ENCODE measurements at places on chromosomes 7 and 10.
A peak's percentile ranks its signal among the peaks of the same experiment; 100 is the strongest.

- DNase-seq = no peak
These were observed 262.1 kb downstream of the CREB5 start for GRCh38 chr7:28674359-28674782.

DNA sequence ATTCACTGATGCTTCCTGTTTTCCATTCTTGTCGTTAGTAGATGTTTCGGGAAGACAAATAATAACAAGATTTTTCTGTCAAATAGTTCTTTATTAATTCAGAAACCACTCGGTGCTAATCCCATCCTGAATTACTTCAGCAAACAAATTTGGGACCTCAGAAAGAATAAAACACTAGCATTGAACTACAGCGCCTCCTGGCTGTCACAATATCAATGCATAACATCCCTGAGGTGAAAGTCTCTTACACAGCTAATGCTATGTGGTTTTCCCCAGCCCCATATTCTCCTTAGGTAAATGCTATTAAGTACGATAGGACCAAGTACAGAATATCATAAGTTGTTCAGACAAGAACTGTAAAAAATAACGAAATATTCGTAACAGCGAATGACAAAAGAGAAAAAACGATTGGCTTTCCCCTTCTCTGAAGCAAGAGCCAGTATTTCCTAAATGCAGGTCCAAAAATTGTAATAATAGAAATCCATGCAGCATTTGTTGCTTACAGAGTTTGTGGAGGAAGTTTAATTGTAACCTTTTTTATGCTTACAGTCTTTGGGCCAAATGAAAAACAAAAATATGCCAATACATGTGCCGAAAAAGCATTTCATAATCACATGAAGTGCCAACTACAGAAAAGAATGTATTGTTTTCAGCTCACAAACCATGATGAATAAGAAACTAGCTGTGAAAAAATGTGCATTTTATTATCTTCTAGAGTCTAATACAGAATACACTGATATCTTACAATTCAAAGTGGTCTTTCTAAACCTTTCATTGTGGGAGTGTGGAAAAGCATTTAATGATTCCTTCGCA, 47.3 kb downstream of the MYPN start:
- DNase-seq = peak; percentile 72

GRCh38 chr10:130935897-130936550, 375.5 kb downstream of the TCERG1L start:
- DNase-seq = no peak

- DNase-seq = no peak
These were observed 48.7 kb upstream of the SHH start for GRCh38 chr7:155860840-155861479.

- no peak for DNase-seq
These were observed 2.4 kb downstream of the RASGEF1A start for GRCh38 chr10:43264344-43264964.

- no peak for DNase-seq
These were observed 629.0 kb downstream of the CCSER2 start for GRCh38 chr10:84957427-84957826.

- DNase-seq = no peak
These were observed 210.8 kb downstream of the ADAM12 start for GRCh38 chr10:126177417-126178030.

DNA sequence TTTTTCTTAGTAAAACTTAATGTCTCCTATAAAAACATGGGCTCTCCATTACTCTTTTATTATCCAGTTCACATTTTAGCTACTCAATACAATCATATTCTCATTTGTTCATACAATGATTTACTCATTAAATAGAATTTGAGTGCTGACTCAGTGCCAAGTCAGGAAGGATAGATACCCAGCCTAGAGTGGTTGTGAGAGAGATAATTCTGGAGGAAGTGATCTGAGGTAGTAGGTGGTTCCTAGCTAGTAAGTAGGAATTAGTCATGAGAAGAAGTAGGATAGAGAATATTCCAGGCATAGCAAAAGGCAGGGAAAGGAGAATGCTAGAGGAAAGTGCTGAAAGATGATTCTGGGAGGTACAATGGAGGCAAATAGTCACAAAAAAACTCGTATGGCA, 133.5 kb upstream of the MBL2 start:
- DNase-seq = no peak

DNA sequence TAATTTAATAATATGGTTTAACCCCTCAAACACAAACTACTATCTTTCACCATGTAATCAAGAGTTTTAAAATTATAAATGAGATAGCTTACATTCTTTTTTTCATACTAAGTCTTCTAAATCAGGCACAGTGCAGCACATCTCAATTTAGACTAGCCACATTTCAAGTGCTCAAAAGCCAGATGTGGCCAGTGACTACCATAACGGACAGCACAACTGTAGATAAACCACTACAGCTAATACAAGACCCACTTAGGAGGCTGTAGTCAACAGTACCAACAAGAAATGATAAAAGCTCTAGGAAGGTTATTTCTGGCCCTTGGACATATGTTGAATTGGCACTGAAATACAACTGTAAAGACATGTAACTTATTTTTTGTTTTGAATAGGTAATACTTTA, 65.3 kb downstream of the JAZF1 start:
- no peak for DNase-seq

DNA sequence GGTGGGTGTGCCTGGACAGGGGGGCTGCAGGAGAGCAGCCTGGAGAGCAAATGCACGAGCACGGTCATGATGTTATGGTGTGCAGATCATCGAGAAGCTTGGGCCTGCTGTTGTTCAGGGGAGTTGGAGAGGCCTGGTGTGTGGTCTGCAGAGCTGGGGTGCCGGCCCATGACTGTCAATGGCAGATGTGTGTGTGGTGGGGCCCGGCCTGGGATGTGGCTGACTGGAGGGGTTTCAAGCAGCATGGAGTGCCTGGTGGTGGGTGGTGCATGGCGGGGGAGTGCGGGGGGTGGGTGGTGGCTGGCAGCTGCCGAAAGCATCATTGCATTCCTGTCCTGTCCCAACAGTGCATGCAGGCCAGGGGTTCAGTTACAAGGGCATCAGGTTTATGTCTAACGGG, 122.6 kb downstream of the DOCK1 start:
- no peak for DNase-seq

- DNase-seq = no peak
These were observed 33.4 kb downstream of the ADAP1 start for GRCh38 chr7:921071-921461.

DNA sequence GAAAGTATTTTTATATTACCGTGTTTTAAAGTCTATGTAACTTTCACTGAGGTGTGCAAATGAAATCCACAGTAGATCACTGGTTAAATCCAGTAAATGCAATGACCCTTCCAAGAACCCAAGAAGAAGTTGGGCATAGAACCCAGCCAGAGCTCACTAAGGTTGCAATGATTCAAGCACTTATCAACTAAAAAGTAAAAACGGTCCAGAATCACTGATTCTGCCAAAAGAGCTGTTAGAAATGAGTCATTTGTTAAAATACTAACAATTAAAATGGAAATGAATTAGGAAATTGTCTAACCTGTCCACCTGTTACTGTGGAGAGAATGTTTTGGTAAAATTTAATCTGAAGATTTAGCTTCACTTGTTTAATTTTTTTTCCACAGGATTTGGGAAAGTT, 74.4 kb downstream of the ANK3 start:
- no peak for DNase-seq

DNA sequence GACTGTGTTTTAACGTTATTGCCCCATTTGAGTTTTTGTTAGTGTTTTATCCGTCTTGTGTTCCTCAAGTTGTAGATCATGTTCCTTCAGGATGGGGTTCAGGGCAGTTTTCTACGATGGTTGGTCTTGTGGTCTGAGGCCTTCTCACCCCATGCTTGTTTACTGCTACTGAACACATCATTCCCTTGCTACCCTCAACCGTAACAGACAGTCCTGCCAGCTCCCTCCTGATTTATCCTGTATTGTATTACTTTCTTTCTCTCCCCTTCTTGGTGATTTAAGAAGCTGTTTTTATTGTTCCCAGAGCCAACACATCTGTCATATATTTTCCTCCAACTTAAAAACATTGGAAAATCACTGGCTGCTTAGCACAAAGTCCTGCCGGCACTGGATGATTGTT, 719.8 kb downstream of the INHBA start:
- no peak for DNase-seq

DNA sequence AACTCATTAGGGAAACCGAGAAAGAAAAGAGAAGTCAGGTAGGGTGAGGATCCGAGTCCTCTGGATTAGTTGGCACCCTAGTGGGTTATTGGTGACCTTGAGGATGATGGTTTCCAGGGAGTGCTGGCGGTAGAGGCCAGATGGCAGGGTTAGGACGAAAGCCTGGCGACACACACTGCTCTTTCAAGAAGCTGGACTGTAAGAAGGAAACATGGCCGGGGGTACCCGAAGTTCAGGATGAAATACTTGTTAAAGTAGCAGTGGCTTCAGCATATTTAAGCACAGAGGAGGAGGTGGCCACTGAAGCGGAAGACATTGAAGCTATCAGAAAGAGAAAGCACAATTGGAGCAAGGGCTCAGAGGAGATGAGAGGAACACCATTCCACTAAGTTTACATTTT, 224.6 kb downstream of the RELN start:
- DNase-seq = no peak

DNA sequence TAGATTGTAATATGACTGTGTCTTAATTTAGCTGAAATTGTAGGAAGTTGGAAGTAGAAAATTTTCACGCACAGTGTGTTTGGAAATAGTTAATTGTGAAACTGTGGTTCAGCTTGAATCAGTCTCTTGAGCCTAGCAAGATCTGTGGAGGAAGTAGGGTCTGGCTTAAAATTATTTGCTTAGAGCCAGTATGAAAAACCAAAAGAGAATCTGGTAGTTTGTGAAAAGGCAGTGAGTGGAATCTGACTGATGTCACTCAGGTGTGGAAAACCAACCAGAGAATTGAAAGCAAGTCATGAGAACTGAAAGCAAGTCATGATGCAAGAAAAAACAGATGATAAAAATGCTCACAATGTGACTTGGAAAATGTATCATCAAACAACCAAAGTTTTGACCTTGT, 11.5 kb downstream of the LIPJ start:
- DNase-seq = no peak

- no peak for DNase-seq
These were observed 227.4 kb upstream of the KAT6B start for GRCh38 chr10:74598891-74599566.

- no peak for DNase-seq
These were observed 23.2 kb downstream of the RAPGEF5 start for GRCh38 chr7:22333680-22334141.

GRCh38 chr7:130966246-130967009, 232.4 kb upstream of the KLF14 start:
- DNase-seq = no peak

- DNase-seq = no peak
These were observed 132.4 kb downstream of the CDK14 start for GRCh38 chr7:90728568-90728967.

DNA sequence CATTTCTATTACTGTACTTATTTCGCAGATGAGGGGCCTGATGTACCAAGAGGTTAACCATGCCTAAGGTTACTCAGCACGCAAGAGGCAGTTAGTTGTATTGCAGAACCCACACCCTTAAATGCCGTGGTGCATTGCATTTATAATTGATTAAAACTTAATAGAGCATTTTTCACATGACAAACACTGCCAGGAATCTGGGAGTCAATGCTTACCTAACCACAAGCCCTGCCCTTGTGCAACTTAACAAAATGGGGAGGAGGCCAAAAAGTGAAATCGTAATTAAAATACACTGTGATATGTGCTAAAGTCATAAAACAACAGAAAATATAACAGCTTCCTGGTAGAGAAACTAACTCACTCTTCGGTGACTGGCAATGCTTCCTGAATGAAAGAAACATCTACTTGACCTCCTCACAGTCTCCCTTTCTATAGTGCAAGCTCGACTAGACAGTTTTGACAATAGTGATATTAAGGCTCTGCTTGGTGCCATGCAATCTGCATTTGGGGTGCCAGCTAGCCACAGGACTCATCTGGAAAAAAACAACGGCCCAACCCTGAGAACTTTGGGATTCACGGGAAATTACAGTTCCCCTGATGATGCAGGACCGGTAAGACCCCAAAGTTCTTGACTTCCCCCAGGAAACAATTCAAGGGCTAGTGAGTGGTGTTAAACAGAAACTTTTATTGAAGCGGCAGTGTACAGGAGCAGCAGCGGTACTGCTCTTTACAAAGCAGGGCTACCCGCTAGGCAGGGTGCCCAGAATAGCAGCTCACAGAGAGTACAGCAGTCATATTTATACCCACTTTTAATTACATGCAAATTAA, 612.4 kb downstream of the TNS3 start:
- DNase-seq = no peak

DNA sequence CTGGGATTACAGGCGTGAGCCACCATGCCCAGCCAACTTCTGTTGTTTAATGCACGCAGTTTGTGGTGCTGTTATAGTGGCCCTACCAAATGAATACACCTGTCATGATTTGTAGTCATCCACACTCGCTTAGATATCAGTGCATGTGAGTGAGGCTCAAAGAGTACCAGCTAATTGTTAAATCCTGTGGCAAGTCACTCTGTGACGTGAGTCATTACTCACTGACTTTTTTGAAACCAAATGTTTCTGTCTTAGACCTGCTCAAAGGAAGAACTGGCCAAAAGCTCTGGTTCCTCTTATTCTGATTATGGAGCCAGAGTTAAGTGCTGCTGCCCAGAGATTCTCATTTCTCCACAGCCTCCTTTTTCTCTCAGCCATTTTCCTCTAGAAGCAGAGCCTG, 109.4 kb downstream of the PRKAG2 start:
- DNase-seq = no peak

DNA sequence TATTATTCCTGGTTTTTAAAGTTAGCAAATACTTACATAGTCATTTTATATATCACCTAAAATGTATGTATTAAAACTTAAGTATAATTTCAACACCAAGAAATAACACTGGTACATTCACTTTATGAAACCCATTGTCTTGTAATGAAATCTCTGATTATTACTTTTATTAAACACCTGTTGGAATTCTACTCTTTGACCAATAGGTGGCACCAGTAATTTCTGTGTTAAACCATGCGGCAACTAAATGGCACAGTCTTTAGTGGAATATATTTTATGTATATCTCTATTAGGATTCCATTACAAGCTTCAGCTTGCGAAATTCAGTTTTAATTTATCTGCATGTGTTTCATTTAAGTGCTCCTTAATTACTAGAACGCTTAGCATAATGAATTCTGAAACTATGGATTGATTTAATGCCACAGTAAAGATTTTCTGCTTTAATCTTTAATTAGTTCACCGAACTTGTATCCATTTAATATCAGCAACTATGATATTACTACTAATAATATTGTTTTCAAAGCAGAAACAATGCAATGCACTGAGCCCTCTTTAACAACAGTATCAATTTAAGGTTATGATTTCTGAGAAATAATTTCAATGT, 181.3 kb downstream of the MAGI2 start:
- no peak for DNase-seq

Data from CD4-positive, alpha-beta T cell treated with Interferon alpha-2 for 1 hour (primary cell).